ENCODE measurements at places on chromosomes 5 and 9. TPM values are rescaled to one million over a fixed set of nuclear protein-coding genes. Genes with fewer than 3 reads are reported as not detected.

The COL27A1 gene
- 13.6 TPM for total RNA-seq

The FBXW11 gene
- 45.9 TPM for total RNA-seq

The TICAM2 gene
- 1.2 TPM for total RNA-seq

GRCh38 chr9:118324706-118325105, 620.5 kb downstream of the TLR4 start:
- ATAC-seq = no peak

- no peak for ATAC-seq
Observed at GRCh38 chr5:179796877-179797608, 3.3 kb downstream of the LTC4S start.

- no peak for ATAC-seq
Observed at GRCh38 chr5:104998169-104998568, 1435.6 kb upstream of the NUDT12 start.

The ANKRD31 gene
- 0.32 TPM for total RNA-seq

The LCN12 gene
- 0.80 TPM for total RNA-seq

DNA sequence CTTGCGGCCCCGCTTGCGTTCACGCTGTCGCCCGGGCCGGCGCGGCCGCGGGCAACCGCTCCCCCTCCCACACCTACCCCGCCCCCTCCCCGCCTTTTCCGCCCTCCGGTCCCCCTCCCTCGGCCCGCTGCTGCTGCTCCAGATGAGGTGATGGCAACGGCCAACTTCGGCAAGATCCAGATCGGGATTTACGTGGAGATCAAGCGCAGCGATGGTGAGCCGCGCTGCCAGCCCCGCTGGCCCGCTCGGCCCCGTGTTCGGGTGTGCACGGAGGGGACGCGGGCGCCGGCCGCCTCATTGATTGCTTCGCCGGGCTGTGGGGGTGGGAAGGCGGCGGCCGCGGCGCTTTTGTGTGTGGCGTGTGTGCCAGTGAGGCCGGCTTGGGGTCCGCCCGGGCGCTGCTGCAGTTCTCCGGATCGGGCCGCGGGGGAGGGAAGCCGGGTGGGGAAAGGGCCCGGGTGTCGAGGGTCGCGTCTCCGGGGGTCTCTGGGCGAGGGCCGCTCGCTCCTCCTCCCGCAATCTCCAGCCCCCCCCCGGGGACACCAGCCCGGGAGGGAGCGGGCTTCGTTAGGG, 403 bp downstream of the KIF2A start:
- ATAC-seq = peak; percentile 31

DNA sequence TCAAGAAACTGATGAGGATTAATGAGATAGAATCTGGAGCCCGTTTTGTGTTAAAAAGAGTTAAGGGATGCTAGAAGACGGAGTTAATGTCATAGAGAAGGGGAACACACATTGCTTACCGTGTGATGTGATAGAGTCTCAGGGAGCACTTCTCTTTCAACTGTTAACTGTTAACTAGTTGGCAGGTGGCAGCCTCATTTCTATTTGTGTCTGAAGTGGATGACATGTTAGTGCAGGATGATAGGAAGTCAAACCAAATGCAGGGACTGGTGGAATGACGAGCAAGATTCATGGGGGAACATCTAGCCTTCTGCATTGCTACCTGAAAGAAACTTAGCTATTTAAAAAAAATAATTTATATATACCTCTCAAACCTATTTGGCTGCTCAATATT, 222.7 kb downstream of the MAST4 start:
- ATAC-seq = no peak

The PCDHB12 gene
- total RNA-seq = 0.72 TPM

- no peak for ATAC-seq
Observed at GRCh38 chr5:135160036-135160675, 126.1 kb upstream of the PITX1 start.

GRCh38 chr5:148145916-148146315, 22.4 kb upstream of the SPINK14 start:
- peak; percentile 88 for ATAC-seq

DNA sequence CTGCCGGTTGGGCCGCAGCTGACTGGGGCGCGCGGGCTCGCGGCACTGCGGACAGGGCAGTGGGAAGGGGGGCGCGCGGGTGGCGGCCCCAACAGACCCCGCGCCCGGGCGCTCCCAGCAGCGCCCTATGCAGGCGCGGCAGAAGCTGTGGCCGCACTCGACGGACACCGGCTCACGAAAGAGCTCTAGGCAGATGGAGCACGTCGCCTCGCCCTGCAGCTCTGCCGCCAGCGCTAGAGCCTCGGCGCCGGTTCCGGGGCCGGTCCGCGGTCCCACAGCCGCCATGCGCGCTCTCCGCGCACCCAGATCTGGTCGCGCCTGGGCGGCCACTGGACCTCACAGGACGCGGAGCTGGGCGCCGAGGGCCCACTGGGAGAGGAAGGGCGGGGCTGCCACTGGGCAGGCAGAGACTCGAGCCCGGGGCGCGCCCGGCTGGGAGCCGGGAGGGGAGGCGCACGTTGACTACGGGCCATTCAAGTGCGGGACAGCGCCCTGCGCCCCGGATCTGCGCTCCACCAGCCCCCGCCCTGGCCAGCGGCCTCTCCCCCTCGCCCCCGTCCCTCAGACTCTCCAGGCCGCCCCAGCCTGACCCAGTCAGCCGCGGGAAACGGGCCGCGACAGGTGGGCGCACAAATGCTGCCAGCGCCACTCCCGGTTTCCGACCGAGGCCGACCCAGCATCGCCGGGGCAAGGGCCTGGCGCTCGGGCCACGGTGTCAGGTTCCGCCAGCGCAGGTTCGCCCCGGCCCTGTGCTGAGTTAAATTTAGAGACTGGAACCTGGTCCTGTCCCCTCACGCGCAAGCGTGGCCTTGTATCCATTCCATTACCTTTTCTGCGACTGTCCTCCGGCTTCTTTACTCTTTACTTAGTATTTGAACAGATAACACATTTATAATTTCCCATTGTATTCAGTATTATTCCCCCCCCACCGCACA, at the start of gene TRIM7:
TRIM7 (minus strand) TSS at position 371 of the 935 bp plus-strand sequence; CDS start at position 285, 86 bp downstream.
- peak; percentile 71 for ATAC-seq

DNA sequence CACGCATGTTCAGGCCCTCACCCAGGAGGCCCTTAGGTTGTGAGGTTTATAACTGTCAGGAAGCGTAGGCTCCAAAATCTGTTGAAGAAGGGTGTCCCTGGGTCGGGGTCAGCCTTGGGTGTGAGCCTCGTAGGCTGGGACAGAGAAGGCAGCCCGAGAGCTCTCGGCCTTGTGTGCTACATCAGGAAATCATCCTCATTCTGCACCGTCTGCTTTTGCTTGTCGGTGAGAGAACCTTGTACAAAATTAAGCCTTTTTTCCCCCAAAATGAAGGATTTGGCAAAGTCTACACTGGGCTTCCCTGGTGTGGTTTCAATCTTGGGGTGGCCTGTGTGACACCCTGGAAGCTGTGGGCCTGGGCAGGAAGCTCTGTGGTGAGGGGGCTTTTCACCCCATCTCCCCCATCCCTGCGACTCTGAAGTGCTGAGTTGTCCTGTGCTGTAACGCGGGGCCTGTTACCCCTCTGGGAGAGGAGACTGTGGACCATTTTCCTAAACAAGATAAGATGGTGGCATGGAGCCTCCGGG, 55.3 kb downstream of the AHRR start:
- ATAC-seq = no peak

DNA sequence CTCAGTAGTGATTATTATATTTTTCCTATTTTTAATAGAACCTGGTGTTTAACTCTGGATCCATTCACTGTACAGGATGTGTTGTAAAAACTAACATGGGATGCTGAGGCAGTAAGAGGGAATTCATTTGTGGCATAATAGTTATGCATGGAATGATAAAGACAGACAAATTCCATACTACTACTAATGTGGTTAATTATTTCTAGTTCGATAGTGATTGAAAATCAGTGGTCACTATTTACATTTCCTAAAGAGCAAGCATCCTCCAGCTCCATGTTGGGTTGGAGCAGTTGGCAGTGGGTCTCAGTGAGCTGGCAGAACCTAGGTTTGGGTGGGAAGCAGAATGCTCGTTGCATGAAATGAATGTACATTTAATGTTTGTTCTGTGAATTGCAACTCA, 122.6 kb downstream of the SAXO1 start:
- no peak for ATAC-seq

DNA sequence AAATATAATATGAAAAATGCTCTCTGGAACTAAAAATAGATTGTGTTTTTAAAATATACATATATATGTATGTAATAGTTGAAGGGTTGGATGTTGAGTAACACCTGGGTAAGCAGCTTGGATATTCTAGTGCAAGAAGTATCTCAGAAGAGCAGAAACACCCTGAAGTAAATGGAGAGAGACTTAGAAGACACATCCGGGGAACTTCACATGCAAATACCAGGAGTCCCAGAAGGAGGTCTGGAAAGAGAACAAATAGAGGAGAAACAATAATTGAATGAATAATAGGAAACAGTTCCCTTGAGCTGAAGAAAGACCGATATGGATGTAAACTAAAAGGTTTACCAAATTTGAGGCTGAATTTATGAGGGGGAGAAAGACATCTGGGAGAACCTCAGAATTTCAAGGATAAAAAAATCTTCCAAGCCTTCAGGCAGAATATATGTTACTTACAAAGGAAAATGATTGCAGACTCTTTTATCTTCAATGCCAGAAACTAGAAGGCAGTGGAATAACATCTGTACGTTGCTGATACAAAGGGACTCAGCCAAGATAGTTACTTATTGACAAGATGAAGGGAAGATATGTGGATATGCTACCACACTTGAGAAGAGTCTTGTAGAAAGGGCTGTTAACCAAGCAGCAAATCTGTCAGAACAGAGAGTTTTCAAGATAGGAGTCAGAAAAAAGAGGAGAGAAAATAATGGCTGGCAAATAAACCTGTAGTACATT, 42.7 kb downstream of the HSDL2 start:
- no peak for ATAC-seq

The SPATA6L gene
- total RNA-seq = 3.1 TPM

DNA sequence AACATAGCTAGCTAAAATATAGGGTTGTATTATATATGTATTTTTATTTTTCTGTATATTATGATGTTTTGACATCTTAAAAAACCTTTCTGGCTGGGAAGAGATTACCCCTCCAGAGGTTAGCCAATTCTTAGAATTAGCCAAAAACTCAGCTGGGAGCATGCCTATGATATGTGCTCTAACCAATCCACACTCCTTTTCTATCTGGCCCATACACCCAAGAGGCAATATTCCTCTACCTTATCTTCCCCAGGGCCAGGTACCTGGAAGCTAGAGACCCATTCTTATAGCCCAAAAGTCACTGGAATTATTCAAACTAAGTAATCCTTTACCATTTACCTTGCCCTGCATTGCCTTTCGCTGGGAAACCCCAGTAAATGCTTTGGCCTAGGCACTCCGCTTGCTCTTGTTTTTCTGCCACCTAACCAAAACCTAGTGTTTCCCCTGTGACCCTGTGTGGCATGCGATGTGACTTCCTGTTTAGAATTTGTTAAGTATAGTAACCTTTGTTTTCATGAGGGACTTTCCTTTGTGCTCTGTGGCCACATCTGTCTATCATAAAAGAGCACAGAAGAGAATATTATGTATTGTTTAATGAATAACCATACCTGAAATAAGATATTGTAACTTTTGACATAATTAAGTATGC, 37.4 kb downstream of the CSNK1G3 start:
- no peak for ATAC-seq

DNA sequence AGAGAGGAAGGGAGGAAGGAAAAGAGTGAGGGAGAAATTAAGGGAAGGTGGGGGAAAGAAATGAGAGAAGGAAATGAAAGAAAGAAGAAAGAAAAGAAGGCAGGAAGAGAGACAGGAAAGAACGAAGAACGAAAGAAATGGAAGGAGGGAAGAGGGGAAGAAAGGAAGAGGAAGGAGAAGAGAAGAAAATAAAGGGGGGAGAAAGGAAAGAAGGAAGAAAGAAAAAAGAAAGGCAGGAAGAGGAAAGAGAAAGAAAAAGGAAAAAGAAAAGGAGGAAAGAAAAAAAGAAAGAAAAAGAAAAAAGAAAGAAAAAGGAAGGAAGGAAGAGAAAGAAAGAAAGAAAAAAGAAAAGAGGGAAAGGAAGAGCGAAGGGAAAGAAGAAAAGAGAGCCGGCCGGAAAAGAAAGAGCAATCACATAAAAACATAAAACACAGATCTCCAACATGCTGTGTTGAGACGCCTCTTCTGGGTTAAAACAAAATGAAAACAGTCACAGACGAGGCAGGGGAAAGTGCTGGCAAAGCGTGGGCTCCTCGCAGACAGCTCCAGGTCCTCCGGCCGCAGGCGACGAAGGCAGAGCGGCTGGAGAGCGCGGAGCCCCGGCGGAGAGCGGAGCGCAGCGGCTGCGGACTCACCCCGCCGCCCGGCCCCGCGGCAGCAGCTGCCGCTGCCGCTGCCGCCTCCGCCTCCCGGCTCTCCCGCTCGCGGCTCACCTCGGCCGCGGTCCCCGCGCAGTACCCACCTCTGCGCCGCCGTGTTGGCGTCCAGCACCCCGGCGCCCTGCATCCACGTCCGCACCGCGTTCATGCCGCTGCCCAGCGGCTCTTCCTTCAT, 896 bp downstream of the EBF1 start:
- ATAC-seq = peak; percentile 16

DNA sequence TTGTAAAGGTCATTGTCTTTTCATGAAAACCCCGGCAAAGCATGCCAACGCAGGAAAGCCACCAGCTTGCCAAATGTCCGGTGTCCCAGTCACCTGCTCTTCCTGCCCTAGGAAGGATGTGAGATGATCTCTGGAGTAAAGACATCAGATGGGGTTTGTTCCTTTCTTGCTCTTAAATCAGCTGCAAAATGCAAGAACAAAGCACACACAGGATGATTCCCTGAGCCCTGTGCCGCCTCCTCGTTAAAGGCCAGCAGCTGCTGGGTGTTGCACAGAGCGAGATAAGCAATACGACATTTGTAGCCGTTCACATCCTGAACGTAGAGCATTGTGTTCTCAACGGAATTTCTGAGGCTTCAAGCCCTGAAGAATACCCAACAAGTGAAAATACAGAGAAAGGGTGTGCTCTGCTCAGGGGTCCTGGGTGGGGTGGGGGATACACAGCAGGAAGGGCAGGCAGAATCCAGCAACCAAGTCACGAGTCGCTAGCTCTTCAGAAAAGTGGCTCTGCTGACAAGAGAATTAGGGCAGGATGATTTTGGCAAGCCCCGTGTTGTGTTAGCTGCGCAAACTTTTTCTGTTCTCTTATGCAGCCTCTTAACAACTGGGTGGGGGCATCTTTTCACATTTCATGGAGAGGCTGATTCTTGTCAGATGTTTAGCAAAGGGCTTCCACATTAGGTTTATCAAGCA, 229.2 kb upstream of the MAP3K1 start:
- ATAC-seq = peak; percentile 47

GRCh38 chr5:127839496-127840197, 136.5 kb downstream of the CCDC192 start:
- no peak for ATAC-seq

- ATAC-seq = no peak
Observed at GRCh38 chr5:111486926-111487325, 25.4 kb downstream of the STARD4 start.

- ATAC-seq = no peak
Observed at GRCh38 chr5:133735346-133735745, 123.0 kb upstream of the FSTL4 start.

- ATAC-seq = no peak
Observed at GRCh38 chr5:56112526-56113121, 117.9 kb upstream of the IL6ST start.

GRCh38 chr5:109485030-109485429, 75.3 kb upstream of the PJA2 start:
- ATAC-seq = no peak

GRCh38 chr5:143495110-143495509, 91.6 kb upstream of the NR3C1 start:
- ATAC-seq = peak; percentile 71

The CTSV gene
- total RNA-seq = 5.7 TPM

Measured in esophagus mucosa (tissue), 1 donor.